ENCODE measurements at places on chromosomes 6 and 20. TPM values are rescaled to one million over a fixed set of nuclear protein-coding genes. Genes with fewer than 3 reads are reported as not detected.

Gene LY86
- 3.0 TPM for polyA plus RNA-seq

Gene ASIP
- not detected for polyA plus RNA-seq

DNA sequence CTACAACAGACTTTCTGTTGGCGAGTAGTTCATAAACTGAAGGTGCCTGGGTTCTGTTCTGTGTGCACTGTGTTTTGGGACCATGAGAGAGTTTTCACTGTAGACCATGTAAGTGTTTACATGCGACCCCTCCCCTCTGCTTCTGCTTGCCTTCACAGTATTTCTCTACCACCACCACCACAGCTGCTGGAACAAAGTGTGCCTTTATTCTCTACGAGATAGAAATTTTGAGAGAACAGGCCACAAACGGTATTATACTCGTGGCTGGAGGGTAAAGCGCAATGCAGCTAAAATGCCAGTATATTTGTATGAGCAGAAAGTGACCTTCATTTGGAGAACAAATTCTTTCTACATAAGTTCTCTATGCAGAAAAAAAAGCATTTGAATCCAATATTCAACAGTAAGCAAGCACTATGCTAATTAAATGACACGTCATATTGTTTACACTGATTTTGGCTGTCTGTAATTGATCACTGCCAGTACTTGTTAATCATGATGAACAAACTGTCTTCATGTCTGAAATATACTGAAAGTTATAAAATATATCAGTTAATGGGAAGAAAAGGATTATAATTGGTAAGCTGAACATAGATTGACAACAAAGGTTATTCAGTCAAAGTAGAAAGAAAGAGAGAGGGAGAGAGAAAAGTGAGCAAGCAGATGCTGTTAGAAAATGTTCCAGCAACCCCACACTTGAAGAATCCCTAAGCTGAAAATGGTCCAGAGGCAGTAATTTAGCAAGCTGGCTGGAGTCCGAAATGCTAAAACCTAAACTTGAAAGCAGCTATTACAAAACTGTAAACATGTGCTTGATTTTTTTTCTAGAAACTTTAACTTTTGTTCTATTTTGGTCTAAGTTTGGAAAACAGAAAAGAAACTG is 8.8 kb downstream of the CLDN20 start:
- peak; percentile 73 for DNase-seq

Gene ADNP
- polyA plus RNA-seq, result 110 TPM

Gene GPR63
- polyA plus RNA-seq, result 3.8 TPM

Gene MEP1A
- polyA plus RNA-seq, result not detected

Gene SCRT2
- not detected for polyA plus RNA-seq

DNA sequence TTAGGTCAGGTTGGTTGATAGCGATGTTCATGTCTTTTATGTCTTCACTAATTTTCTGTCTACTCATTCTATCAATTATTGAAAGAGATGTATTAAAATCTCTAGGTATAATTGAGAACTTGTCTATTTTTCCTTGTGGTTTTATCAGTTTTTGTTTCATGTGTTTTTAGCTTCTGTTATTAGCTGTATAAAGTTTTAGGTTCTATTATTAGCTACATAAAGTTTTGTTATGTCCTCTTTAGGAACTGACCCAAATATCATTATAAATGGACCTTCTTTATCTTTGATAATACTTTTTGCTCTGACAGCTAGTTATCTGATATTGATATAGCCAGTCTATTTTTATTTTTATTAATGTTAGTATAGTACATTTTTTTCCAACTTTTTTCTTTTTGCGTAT is 92.4 kb upstream of the TMEM170B start:
- DNase-seq, result no peak

Gene PIM1
- polyA plus RNA-seq, result 13.1 TPM

- no peak for DNase-seq
These were observed 985 bp downstream of the ZBP1 start for GRCh38 chr20:57619051-57619831.

Gene ZKSCAN8
- polyA plus RNA-seq, result 44.1 TPM

DNA sequence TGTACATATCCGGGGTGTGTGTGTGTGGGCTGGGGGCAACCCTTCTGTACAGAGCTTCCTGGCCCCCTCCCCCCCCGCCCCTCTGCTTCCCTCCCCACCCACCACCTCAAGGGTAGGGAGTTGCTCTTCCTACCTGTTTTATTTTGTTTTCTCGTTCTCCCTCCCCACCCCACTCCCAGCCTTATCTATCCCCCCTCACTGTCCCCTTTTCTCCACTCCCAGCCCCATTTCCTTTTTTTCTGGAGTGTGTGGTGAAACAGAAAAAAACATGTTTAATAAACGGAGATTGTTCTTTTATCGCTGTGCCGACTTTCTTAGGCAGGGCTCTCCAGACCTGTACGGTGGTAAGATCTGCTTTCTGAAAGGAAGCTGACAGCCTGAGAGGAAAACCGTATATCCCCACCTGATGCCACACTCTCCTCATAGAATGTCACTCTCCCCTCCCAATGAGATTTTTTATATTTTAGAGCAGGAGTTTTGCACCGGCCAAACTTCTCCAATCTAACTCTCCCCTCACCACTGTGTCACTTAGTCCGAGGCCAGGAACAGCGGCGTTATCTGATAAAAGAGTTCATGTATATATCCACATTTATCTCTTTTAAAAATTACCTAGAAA is 875 bp upstream of the ZBTB9 start:
- DNase-seq, result no peak

Gene LKAAEAR1
- polyA plus RNA-seq, result 0.70 TPM

Gene ADGB
- polyA plus RNA-seq, result 2.5 TPM

Gene HLA-DRB5
- polyA plus RNA-seq, result 5.1 TPM

Gene GHRH
- not detected for polyA plus RNA-seq

Gene BLOC1S5
- polyA plus RNA-seq, result 21.9 TPM

- DNase-seq, result no peak
These were observed 1.6 kb upstream of the QKI start for GRCh38 chr6:163412801-163413344.

DNA sequence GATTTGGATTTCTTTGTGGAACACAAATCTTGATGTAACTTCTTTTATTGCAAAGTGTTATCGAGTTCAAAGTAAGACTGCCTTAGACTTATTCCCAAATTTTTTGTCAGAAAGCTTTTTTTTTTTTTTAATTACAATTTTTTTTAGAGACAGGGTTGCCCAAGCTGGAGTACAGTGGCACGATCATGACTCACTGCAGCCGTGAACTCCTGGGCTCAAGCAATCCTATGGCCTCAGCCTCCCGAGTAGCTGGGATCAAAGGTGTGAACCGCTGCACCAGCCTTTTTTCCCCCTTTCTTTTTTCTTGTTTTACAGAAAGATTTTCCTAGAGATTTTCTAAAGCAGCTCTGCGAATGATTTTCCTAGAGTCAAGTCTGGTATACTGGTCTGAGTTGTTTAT is 2.8 kb downstream of the RIOK1 start:
- no peak for DNase-seq

DNA sequence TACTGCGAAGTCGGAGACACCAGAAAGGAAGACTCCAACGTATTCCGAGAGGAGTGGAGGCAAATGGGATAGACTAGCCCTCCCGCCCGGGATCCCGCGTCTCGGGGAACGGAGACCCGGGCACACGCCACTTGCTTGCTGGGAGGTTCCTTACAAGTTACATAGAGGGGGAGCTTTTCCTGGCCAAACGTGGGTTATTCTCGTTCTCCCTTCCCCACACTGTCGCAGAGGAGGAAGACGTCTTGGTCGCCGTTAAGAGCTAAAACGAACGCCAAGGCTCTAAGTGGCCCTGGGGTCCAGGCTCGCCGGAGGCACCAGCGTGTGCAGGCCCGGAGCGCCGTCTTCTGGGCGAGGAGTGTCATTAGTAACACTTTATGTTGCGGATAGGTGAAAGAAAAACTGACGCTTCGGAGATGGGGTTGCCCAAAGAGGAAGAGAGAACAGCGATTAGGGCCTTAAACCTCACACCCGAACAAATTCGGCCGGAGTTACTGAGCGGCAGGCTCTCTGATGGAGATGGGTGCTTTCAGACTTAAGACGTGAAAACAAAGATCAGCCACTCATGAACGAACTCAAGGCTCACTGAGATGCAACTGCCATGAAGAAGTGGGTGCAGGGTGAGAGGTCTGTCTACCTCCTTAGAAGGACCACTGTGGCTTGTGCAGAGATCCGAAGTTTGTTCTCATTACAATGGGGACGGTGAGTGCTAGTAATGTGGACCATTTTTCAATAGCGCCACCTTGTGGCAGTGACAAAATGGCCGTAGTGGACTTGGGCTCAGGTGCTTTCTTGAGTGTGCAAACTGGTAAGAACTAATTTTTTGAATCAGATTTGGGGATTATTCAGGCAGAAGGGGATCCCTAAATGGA is 11.7 kb upstream of the ZNF311 start:
- peak; percentile 76 for DNase-seq

DNA sequence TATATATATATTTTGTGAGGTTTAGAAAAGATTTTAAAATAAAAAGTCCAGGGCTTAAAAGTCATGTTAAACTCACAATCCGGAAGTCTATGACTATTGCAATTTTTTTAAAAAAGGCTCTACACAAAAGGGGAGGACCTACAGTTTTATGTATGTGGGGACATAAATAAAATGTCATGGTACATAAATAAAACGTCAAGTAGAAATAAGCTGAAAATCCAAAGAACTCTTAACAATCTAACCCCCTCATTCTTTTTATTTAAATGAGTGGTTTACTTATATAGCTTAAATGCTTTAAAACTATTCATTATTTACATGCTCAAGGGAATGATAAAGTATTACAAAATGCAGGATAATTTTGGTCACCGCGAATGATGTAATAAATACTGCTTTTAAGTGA is 36.2 kb downstream of the STX7 start:
- no peak for DNase-seq

Gene MRAP2
- polyA plus RNA-seq, result 10.9 TPM

DNA sequence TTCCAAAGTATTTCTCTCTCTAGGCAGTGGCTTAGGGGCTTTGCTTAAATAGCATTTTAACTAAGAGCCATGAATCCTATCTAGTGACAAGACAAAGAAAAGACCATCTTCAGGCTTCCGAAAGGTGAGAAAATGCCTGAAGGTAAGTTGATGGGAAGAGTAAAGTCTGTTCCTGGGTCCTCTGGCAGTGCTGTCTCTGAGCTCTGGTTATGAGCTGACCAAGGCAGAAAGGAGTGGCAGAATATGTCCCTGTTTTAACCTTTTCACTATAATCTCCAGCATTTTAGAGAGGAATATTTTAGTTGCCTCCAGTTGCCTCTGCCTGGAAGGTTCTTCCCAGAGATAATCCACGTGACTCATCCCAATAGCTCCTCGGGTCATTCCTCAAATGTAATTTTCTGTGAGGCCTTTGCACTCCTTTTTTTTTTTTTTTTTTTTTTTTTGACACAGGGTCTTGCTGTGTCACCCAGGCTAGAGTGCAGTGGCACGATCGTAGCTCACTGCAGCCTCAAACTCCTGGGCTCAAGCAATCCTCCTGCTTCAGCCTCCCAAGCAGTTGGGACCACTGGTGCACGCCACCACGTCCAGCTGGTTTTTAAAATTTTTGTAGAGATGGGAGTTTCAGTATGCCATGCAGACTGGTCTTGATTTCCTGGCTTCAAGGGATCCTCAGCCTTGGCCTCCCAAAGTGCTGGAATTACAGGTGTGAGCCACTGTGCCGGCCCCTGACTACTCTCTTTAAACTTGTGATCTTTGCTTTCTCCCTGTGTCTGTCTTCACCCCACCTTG is 3.7 kb upstream of the ARMH2 start:
- DNase-seq, result no peak

- peak; percentile 19 for DNase-seq
These were observed 17.4 kb downstream of the MYLK4 start for GRCh38 chr6:2733324-2733723.

DNA sequence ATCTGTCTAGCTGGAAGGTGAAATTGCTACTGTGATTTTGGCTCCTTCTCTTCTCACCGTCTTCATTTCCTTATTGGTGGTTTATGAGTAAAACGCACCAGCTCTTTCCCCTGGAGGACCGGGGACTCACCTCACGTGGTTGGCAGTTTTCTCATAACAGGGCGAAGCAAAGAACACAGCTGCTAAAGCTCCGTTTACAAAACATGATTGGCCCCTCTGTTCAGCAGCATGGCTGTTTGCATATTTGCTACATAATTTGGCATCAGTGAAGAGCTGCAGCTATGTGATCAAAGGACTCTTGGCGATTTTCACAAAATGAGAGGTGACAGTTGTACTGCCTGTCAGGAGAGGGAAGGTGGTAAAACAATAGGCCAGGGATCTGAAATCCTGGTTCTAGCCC is 20.5 kb upstream of the TMEM181 start:
- DNase-seq, result no peak

DNA sequence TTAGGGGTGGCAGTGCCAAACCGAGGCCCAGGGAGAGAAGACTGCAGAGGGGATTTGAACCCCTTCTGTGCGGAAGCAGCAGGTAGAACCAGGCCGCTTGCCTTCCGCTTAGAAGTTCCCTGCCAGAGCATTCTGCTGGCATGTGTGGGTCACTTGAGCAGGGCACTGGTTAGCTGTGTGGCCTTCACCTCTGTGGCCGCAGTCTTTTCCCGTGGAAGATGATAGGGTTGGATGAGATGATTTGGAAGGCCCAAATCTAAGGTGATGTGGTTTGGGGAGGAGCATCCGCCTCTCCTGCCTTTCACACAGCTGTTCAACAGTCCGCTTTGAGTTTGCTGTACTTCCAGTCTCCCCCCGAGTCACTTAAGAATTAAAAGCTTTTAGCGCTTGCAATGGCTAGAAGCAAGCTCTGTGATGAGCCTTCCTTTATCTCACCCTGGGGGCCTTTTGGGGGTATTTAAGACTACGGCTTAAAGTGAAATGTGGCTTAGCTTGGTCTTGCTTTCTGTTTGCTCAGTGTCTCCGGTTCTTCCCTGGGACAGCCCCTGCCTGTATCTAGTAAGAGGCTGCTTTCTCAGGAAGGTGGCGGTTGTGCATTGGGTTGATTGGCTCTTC is 743 bp downstream of the CMTR1 start:
- peak; percentile 11 for DNase-seq

Gene IRF4
- 0.36 TPM for polyA plus RNA-seq

Gene CDH4
- 5.6 TPM for polyA plus RNA-seq

DNA sequence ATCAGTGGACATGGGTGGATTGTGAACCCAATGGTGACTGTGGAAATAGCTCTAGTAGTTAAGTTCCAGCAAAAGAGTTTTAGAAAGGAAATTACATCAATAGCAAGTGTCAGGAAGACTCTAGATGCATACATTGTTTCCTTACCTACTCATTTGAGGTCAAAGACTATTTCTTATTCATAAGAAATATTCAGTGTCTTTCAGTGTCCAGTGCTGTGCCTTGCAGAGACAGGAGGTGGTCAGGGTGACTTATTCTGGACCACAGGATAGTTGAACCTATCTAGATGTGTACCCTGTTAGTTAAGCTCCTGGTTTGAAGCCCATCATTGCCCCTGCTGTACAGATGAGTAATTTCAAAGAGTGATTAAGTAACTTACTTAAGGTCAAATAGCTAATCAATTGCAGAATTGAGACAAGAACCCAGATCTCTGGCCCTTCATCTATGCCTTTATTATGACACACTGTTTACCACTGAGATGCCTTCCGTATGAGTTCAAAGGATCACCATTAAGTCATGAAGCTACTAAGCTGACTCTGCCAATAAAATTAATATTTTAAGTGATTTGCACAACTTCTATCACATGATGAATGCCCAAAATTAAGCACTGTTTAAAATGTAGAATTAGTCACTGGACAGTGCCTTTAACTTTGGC is 136.1 kb downstream of the PDSS2 start:
- no peak for DNase-seq

Gene RUNX2
- 2.8 TPM for polyA plus RNA-seq

Measured in left lung (tissue), 14 donors.